ENCODE measurements at places on chromosomes 6 and 20.

DNA sequence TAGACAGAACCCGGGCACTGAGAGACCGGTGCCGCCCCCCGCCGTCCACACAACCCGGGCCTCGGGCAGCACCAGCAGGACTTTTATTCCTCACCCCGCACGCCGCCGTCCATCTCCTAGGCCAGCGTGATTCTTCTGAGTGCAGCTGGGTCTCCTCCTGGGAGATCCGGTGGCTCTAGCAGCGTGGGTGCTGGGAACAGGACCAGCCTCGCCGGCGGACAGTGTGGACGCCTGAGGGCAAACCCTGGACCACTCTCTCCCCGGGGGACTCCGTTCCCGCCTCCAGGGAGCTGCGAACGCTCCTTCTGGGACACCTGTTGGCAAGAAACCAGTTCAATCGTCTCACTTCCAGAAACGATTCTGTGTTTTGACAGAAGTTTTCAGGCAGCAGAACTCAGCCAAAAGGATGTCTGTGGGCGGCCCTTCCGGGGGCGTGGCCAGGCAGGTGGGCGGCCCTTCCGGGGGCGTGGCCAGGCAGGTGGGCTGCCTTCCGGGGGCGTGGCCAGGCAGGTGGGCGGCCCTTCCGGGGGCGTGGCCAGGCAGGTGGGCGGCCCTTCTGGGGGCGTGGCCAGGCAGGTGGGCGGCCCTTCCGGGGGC is 130.7 kb downstream of the DLL1 start:
- H3K4me1 ChIP-seq = no peaks in the 10 kb centered on the region
- H3K36me3 ChIP-seq = no peaks in the 10 kb centered on the region
- no peak overlapping the region for H3K4me3 ChIP-seq
- H3K27me3 ChIP-seq = no peaks in the 10 kb centered on the region
- no peak overlapping the region for H3K27ac ChIP-seq

GRCh38 chr6:331622-332521 is 39.6 kb downstream of the DUSP22 start:
- no peaks in the 10 kb centered on the region for H3K27me3 ChIP-seq
- H3K4me3 ChIP-seq = no peak overlapping the region
- no peaks in the 10 kb centered on the region for H3K36me3 ChIP-seq

DNA sequence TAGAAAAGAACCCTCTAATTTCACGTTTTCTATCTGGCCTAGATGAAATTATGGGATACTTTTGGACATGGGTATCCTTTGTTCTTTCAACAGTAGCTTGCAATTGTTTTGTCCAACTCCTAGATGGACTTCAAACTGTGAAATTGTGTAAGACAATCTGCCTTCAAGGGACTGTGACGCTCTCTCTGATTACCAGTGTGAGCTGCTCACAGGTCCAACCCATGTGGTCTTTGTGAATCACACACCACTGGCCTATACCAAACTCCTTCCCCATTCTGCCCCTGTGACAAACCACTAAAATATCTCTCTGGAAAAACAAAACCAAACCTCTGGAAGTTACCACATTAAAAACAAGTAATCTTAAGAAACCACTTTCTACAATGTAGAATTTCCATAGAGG is 59.5 kb downstream of the NINL start:
- H3K4me3 ChIP-seq = no peak overlapping the region
- no peaks in the 10 kb centered on the region for H3K27me3 ChIP-seq

DNA sequence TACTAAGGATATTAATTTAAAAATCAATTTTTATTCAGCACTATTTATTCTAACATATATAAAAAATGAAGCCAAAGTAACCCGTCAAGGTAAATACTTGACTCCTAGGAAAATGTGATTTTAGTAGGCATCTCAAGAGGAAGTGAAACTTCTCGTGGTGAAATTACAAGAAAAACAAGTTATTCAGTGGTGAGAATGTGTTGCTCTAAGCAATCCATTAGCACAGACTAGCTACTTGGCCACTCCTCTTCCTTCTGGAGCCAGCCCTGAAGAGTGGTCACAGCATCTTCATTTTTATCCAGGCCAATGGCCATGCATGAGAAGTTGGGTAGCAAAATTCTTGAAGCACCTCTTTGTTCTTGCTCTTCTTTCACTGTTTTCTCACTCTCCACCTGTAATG is 40.4 kb upstream of the GFRAL start:
- no peaks in the 10 kb centered on the region for H3K36me3 ChIP-seq
- H3K27ac ChIP-seq = no peak overlapping the region
- DNase-seq = no peak
- H3K27me3 ChIP-seq = no peaks in the 10 kb centered on the region

DNA sequence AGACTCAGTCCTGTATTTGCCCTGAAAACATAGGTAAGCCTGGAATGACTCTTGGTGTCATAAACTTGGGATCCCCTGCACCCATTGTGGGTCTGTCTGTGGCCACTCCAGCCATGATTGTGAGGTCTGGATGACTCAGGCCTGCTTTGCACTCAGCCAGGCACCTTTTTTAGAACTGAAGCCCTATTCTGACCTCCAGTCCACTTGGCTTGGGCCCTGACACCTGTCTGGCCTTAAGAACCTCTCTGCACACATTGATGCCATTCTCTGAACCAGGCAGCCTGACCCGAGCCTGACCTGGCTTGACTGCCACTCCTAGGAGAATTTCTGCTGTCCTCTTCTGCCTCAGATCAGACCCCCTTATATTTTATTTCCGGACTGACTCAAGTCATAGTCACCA is 383.7 kb downstream of the MAFB start:
- no peaks in the 10 kb centered on the region for H3K36me3 ChIP-seq
- H3K27ac ChIP-seq = no peak overlapping the region
- no peak for DNase-seq
- H3K4me1 ChIP-seq = no peaks in the 10 kb centered on the region
- H3K4me3 ChIP-seq = no peak overlapping the region

DNA sequence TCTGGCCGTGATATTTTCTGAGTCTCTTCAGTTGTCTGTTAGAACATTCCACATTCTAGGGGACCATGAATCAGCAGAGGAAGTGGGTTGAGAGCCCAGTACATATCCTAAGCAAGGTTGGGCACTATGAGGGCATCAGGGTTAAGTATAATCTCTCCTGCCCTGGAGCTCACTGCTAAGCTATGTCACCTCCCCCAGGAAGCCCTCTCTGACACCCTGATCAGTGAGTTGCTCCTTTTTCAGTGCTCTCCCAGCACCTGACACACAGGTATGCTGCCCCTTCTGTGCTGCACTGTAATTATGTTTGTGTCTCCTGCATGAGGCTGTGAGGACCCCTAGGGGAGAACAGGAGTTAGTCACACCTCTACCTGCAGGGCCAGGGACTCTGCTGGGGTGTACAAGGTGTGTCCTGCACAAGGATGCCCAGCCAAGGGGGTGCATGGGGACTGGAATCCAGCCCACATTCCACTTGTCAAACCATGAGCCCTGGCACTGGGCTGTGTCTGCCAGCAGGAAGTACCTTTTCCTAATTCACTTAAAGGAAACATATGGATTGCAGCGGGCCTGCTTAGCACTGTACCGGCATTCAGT is 3.9 kb downstream of the RAB44 start:
- peaks cover 9% of the 10 kb centered on the region for H3K4me1 ChIP-seq
- no peak overlapping the region for H3K27ac ChIP-seq
- no peak overlapping the region for H3K4me3 ChIP-seq
- no peaks in the 10 kb centered on the region for H3K36me3 ChIP-seq
- peaks cover 10% of the 10 kb centered on the region for H3K27me3 ChIP-seq
- DNase-seq = peak; percentile 73

DNA sequence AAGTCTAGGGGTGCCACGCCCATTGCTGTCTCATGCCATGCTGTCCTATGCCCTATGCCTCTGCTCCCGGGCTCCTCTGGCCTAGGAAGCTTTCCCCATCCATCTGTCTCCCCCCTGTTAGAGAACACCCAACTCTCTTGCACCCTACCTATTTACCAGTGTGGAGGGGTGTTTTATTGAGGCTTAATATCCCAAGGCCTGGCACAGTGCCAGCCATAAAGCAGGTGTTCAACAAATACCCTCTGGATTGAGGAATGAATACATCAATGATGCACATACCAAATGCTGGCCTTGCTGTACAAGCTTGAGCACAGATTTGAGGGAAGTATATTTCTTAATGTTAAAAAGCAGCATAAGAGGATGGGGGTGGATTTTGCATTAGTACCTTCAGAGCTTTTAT is 38.3 kb downstream of the METTL24 start:
- H3K27ac ChIP-seq = no peak overlapping the region
- H3K4me3 ChIP-seq = no peak overlapping the region
- H3K4me1 ChIP-seq = no peaks in the 10 kb centered on the region
- no peak for DNase-seq

GRCh38 chr6:27059621-27060425 is 187.7 kb upstream of the PRSS16 start:
- no peak overlapping the region for H3K4me3 ChIP-seq
- no peaks in the 10 kb centered on the region for H3K36me3 ChIP-seq
- no peaks in the 10 kb centered on the region for H3K4me1 ChIP-seq
- H3K27me3 ChIP-seq = peaks cover 16% of the 10 kb centered on the region
- H3K27ac ChIP-seq = no peak overlapping the region

DNA sequence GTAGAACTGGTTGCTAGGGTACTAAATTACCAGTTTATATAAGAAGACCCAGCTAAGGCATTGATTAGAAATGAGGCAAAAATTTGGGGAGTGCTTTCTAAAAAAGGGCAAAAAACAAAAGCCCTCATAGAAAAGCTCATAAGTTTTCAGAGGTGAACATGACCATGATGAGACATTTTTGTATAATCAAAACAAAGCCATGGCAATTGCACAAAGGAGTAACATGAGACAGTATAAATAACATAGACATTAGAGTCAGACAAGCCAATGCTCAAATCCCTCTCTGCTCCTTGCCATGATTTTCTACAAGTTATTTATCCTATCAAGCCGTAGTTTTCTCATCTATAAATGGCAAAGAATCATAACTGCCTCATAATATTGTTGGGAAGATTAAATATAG is 112.2 kb upstream of the ADTRP start:
- no peaks in the 10 kb centered on the region for H3K36me3 ChIP-seq
- no peak overlapping the region for H3K4me3 ChIP-seq
- H3K4me1 ChIP-seq = peaks cover 2% of the 10 kb centered on the region
- DNase-seq = no peak

DNA sequence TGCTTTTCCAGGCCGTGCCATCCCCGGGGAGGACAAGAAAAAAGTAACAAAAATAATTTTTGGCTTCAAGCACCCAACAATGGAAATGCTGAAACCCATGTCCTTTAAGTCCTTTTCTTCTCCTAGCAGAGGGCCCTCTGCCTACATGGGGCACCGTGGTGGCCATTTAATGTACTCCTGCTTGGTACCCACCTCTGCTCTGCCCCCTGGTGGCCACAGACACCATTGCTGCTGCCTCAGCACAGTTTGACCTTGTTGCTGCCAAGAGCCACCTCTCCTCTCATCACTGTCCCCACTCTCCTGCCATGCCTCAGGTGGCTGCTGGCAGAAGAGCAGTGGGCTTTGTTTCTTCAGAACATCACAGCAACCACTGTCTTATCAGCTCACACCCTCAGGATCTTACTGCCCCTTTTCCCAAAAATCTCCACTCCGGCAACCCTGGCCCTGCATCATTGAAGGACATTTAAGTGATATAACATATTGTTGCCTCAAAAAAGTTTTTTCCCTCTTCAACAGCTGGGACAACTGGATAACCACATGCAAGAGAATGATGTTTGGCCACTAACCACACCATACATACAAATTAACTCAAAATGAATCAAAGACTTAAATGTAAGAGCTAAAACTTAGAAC is 12.9 kb upstream of the ARMC2 start:
- peaks cover 18% of the 10 kb centered on the region for H3K27me3 ChIP-seq
- H3K27ac ChIP-seq = peak overlapping the region; percentile 14
- H3K4me3 ChIP-seq = no peak overlapping the region
- H3K4me1 ChIP-seq = peaks cover 26% of the 10 kb centered on the region

DNA sequence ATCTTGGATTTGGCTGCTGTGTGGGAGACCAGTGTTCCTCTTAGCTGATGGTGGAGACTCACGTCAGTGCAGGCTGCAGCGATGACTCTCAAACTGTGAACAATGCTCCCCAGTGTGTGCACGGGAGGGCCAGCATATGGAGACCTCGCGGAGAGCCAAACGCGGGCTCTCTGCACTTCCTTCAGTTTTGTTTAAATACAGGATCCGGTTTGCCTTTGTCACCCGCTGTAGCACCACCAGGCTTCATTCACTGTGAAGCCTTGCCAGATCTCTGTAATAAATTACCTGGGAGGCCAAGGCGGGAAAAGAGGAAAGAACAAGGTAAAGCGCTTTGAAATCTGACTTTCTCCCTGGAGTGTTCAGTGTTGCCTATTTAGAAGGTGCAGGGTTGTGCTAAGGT is 30.7 kb upstream of the TMEM14A start:
- no peak for DNase-seq
- H3K27ac ChIP-seq = peak overlapping the region; percentile 19
- no peaks in the 10 kb centered on the region for H3K36me3 ChIP-seq
- peaks cover 11% of the 10 kb centered on the region for H3K4me1 ChIP-seq
- no peak overlapping the region for H3K4me3 ChIP-seq

- no peak overlapping the region for H3K4me3 ChIP-seq
- H3K36me3 ChIP-seq = peaks cover 21% of the 10 kb centered on the region
- H3K27ac ChIP-seq = no peak overlapping the region
- no peaks in the 10 kb centered on the region for H3K27me3 ChIP-seq
- no peak for DNase-seq
Measured at GRCh38 chr6:99458319-99458718, 33.2 kb upstream of the PNISR start.

DNA sequence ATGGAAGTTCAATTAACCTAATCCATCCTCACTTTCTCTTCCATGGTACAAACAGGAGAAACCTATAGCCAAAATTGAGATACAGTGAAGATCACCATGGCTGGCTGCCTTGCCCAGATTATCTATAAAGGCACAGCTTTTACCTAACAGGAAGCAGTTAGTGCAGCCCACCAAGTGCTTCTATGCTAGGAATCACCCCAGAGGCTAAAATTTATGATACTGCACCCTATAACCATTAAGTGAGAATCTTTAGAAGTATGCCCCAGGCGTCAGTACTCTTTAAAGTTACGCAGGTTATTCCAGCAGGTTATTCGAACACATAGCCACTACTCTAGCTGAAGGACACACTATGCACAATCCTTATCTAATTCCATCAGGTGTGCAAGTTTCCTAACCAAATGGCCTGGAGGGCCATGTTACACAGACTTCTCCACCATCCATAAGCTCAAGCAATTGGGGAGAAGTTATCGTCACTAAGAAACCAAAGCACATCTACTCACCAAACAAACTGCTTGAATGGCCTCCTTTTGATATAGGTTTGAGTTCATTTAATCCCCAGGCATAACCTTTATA is 43.1 kb downstream of the MAN1A1 start:
- no peak for DNase-seq
- H3K27me3 ChIP-seq = no peaks in the 10 kb centered on the region
- H3K4me3 ChIP-seq = no peak overlapping the region
- H3K4me1 ChIP-seq = peaks cover 29% of the 10 kb centered on the region

All from activated CD4-positive, alpha-beta T cell treated with anti-CD3 and anti-CD28 coated beads, Interleukin-2, amount 10 ng/mL, durations not matched to agents 24 days and 14 days (primary cell).